ENCODE measurements at places on chromosomes 6 and 20. TPM values are rescaled to one million over a fixed set of nuclear protein-coding genes. Genes with fewer than 3 reads are reported as not detected.

The LTB gene
- 2.2 TPM for total RNA-seq

The MAVS gene
- total RNA-seq = 17.5 TPM

The NEU1 gene
- 71.7 TPM for total RNA-seq

The SLC22A3 gene
- total RNA-seq = 0.13 TPM

The FRMD1 gene
- total RNA-seq = not detected

The MACROD2 gene
- total RNA-seq = 0.95 TPM

The LST1 gene
- 0.14 TPM for total RNA-seq

The C6orf58 gene
- total RNA-seq = not detected

GRCh38 chr20:58457083-58457695, 58.0 kb downstream of the APCDD1L start:
- DNase-seq = no peak

DNA sequence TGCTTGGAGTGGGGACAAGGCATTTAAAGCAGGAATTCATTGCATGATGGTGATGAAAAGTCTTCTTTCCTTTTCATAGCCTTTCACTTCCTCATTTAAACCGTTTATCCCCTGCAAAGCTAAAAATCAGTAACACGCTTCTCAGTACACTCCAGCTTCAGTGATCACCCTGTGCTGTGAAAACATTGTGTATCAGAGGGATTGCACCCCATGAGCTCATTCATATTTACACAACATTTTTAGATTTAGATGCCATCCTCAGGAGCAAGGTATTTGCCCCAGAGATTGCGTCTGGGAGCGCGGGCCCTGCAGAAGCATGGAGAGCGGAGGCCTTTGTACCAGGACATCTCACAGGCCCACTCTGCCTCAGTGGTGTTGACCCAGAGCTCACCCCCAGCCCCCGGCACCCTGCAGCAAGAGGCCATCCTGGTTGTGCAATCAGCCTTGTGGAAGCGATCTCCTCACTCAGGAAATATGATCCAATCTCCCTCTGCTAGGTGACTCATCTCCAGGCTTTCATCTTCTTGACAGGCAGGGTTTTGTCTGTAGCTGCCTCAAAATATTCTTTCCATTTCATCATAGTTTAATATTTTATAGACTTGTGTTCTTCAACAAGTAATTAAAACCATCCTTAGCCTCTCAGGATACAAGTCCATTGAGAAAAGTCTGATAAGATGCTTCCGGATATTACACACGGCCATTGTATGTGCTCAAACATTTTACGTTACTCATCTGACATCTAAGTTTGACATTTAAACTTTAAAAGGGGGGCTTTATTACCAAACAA, 38.9 kb upstream of the THBS2 start:
- DNase-seq = no peak

- no peak for DNase-seq
Observed at GRCh38 chr20:3203315-3204123, 963 bp downstream of the DDRGK1 start.

DNA sequence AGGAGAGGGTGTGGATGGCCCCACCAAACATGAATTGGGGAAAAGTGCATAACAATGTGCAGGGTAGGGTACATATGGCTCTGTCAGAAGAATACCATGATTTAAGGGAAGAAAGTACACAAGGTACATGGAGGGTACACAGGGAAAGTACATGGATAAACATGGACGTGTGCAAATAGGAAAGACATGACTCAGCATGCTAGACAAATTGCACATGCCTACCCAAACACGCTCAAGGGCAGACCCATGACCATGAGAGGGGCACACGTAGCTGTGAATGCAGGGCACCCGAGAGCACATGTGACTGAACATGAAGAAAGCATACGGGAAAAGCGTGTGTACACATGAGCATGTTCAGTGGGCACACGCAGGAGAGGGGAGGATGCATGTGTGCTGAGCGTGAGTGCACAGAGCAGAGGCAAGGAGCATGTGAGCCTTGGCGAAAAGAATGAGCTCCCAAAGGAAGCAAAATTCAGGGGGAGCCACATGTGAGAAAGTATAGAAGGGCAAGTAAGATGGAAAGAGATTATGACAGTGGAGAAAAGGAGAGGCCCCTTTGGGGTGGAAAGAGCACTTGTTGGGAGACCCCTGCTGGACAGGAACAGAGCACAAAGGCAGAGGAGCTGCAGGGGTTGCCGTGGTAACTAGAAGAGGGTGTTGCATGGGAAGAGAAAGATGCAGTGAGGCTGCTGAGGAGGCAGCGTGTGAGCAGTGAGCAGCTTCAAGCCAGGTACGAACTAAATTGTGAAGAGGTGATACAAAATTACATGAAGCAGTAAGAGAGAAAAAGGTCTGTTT, 17.8 kb downstream of the OR2H2 start:
- no peak for DNase-seq

- no peak for DNase-seq
Observed at GRCh38 chr6:34300332-34300751, 51.5 kb upstream of the SMIM29 start.

GRCh38 chr6:125750692-125751333, 1.4 kb downstream of the HEY2 start:
- DNase-seq = no peak

DNA sequence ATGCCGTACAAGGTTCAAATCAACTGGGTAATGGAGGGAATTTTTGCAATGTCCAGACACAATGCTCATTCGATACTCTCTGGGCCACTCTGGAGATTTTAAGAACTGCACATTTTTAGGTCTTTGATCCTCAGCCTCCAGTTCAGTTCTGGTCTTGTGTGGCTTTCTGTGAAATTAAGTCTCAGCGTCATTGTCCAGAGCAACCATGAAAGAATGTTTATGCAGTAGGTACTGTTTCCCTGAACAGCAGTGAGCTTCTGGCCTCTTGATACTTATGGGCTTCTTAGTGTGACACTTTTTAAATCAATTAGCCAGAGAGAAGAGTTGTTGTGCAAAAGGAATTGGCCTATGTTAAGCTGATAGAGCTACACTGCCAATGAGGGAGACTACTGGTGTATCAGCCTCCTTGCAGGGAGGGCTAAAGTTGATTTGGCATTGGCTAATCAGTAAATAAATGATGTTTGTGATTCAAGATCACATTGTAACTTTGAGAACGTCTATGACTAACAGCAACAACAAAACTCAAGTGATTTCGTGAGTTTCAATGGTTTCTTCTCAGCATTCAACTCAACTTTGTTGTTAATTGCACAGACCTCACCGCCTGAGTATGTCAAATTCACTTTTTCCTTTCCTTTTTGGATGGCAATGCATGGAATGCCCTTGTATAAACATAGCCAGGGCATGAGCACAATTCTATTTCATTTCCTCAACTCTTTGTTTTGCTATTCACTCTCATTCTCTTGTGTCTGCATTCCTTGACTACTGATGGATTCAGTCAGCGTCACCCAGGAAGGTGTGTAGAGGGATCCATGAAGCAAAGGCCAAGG, 85.1 kb downstream of the GJA1 start:
- DNase-seq = peak; percentile 96

- DNase-seq = peak; percentile 92
Observed at GRCh38 chr6:80638213-80639055, 532.0 kb downstream of the BCKDHB start.

DNA sequence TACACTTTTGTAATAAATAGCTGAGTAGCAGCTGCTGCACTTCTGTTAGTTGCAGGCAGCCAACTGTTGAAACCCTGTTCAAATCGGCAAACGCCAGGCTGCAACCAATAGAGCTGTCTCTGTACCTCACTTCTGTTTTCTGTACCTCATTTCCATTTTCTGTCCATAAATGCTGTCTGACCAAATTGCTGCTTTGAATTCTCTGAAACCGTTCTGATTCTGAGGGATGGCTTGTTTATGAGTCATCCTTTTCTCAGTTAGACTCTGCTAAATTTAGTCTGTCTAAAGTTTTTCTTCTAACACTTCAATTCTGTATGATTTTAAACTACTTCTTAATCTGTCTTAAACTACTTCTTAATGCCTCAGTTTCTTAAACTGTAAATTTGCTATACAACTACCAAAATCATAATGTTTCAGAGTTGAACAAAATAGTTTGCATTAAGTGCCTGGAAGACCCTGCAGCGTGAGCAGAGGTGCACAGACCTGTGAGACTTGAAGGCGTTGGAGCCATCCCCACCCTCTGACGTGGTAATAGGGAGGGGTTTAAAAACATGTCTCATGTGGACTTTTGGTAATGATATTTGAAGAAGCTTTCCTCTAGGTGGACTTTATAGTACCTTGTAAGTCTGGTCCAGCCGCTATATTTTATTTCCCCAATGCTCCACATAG, 9.6 kb downstream of the BTNL2 start:
- no peak for DNase-seq

- DNase-seq = no peak
Observed at GRCh38 chr6:99613705-99614429, 7.2 kb downstream of the PRDM13 start.

DNA sequence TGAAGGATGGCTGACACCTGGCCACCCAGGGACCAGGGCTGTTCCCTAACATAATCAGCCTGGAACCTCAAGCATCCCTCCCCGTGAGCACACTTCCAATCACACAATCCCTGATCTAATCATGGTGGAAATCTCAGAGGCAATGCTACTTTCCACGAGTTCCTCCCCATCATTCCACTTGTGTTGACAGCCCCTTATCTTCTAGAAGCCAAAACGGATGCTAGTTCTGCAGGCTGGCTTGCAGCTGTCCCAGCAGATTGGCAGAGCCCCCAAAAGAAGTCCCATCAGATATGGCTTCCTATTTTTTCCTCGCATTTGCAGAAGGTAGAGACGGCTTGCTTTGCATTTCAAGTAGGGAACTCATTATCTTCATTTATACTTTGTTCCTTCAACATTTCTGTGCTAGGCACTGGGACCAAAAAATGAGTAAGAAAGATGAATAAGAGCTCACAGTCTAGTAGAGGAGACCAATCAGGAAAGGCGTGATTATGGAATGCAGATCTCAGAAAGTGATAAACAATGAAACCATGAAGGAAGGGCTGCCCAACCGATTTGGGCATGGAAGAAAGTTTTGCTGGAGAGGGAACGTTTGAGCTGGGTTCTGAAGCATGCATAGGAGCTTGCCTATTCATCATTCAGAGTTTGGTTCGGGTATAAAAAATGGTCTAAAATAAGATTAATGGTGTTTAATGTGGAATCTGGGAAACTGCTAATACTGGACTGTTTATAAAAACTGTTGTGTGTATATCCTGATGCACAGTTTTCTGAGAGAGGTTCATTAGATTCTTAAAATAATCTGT, 44.6 kb upstream of the TBC1D7 start:
- DNase-seq = no peak

- no peak for DNase-seq
Observed at GRCh38 chr6:139923964-139924475, 549.6 kb upstream of the CITED2 start.

DNA sequence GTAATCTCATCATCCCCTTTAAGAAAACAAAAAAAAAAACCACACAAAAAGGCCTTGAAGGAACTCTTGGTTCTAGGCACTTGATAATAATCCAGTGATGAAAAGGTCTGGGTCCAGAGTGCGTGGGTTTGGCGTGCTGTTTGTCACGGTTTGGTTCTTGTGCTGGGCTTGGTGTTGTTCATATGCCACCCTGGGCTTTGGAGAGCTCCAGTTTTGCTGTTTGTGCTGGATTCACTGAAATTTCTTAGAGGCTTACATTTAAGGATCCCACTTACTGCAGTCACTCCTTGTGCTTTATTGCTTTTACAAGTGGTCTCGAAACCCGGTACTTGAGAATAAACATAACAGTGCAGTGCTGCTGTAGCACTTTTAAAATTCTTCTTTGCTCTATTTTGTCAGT, 68.8 kb upstream of the XRN2 start:
- no peak for DNase-seq

DNA sequence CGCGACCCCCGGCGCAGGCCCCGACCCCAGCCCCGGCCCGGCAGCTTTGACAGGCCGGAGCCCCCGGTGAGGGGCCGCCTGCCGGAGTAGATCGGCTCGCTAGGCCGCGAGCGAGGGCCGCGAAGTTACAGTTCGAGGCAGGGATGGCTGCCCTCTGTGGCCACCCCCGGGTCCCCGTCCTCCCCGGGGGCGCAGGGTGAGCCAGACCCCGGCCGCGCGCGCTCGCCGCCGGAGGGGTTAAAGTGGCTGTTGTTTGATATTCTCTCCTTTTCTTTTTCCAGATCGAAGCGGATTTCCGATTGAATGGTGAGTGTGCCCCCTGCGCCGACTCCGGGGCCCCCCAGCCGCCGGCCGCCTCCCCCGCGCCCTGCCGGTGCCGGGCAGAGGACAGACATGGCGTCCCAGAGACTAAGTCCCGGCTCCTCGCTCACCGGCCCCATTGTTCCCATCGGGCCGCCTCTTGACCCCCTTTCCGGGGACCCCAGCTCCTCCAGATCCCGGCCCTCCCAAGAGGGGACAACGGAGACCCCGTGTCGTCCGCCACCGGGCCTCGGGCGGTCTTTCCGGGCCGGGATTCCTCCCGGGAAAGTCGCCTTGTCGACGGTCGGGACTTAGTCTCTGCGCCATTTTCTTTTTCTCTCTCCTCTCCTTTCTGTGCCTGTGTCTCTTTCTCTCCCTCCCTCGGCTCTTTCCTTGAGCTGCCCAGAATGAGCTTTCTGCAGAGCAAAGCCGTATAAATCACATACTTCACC, 704 bp downstream of the TOP1 start:
- DNase-seq = no peak

- no peak for DNase-seq
Observed at GRCh38 chr6:15065261-15065989, 180.4 kb upstream of the JARID2 start.

DNA sequence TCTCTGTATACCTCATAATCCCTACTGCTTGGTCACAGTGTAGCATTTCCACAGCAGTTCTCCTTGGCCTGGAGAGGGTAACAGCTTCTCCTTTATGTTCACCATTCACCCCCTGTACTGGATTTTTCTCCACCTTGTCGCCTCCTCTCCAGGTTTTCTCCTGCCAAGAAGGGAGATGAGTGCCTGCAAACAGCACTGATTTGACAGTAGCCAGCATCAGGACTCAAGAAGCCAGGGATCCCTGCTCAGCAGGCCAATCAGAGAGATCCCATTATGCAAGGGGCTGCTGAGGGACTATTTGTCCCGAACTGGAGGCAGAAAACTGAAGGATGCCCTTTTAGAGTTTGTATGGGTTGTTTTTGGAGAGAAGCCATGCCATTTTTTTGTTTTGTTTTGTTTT, 68.6 kb upstream of the RIPOR2 start:
- DNase-seq = no peak

DNA sequence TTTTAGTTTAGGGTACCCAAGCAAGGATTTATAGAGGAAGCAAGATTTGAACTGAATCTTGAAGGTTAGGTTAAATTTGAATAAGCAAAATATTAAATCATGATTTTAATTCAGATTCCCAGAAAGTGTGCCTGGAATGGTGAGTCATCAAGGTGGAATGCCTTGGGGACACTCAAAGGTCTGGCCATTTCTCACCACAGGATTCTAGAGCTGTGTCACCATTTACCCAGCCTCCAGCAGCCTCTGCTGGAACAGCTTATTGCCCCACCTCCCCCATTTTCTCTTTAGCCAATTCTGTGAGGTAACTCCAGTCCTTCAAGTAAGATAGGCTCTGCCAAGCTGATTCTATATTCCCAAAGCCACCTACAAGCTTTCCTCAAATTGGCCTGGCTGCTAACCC, 181.4 kb downstream of the SIM1 start:
- no peak for DNase-seq

GRCh38 chr6:85479208-85479607, 29.3 kb downstream of the NT5E start:
- DNase-seq = no peak

Measured in pulmonary artery endothelial cell (primary cell).